ENCODE measurements at places on chromosomes 7 and 10.

DNA sequence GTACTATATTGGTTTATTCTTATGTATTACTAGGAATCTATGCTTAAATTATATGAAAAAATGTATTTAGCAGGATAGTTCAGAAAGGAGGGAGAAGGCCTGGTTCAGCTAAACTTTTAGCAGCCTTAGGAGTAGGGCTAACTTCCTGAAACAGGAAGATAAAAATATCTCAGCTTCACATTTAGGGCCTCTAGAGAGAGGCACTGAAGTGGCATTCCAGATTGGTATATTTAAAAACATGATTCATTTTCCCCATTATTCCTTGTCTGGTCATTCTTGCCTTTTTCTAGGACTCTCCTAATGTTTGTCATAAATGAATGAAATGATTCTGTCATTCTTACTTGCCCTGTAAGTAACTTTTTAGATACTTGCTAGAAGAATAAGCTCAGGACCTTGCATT lies 63.0 kb upstream of the CYP26C1 start:
- DNase-seq, result no peak

DNA sequence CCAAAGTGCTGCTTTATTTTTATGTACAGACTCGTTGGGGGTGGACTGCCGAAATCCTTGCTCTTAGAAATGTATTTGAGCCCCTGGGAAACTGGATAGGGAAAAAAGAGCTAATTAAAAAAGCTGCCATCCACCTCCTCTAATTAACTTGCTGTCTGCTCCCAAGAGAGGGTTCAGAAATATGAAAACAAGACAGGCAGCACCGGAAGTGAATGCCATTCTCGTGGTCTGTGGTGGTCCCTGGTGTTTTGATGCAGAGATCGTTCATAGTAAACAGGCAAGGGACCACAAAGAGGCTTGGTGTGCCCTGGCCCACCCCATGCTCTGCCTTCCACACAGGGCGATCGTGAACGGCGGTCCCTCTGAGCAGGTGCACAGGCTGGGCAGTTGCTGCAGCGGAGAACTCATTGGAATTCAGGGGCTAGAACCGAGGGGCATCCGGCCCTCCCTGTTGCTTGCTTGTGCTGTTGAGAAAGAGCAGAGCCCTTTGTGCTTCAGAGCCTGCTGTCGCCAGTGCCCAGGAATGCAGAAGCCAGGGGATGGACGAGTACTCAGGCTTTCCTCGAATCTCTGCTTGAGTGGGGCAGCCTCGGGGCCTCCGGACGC lies 79.1 kb upstream of the BTBD16 start:
- DNase-seq, result no peak

GRCh38 chr10:91758303-91759146 lies 39.7 kb upstream of the TNKS2 start:
- DNase-seq, result no peak

GRCh38 chr10:73731588-73732375 lies 12.4 kb upstream of the SEC24C start:
- DNase-seq, result no peak

DNA sequence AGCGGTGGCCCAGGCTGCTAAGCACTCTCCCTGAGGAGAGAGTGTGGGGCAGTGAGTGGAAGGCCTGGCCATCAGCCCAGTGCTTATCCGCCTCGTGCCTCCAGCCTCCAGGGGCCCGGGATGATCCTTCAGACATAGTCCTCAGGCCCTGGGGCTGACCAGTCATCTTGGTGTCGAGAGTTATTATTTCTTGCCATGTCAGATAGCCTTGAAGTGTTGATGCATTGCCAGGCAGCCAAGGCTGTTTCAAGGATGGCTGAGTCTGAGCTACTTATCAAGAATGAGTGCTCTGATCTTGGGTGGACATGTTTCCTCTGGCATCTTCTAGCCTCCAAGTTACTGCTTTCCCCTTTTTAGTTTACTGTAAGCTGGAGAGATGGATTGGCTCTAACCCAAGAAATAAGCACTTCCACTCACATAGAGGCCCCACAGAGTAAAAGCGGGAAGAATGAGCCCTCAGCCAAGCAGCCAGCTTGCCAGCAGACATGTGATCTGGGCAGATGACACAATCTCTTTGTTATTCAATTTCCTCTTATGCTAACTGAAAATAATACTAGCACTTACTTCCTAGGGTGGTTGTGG lies 136.5 kb upstream of the NAMPT start:
- DNase-seq, result no peak

DNA sequence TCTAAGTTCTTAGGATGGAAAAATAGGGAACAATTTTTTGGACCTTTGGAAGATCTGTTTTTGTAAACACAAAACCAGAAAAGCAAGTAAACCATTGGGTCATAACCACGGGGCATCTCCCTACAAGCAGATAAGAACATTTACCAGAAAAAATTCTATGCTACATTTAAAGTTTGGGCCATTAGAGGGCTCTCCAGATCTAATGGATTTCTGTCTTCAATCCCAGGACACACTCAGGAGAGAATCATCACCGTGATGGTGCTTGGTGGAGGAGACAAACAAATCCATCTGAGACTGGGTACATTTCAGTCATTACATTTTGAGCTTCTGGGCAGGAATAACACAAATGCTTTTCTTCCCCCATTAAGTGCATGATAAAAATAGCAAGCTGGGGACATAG lies 178.4 kb upstream of the TARP start:
- no peak for DNase-seq

DNA sequence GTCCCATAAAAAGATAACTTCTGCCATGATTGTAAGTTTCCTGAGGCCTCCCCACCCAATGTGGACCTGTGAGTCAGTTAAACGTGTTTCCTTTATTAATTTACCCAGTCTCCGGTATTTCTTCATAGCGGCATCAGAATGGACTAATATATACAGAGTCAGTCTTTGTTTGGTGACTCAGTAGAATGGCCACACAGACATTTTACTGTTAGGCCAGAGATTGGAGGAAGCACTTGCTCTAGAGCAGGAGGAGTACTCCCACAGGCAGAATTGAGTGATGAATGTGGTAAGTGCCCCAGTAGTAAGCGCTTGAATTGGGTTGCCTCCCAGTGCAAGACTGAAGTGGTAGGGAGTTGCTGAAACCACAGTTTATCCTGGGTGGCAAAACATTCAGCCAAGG lies 149.5 kb upstream of the SMIM30 start:
- DNase-seq, result no peak

DNA sequence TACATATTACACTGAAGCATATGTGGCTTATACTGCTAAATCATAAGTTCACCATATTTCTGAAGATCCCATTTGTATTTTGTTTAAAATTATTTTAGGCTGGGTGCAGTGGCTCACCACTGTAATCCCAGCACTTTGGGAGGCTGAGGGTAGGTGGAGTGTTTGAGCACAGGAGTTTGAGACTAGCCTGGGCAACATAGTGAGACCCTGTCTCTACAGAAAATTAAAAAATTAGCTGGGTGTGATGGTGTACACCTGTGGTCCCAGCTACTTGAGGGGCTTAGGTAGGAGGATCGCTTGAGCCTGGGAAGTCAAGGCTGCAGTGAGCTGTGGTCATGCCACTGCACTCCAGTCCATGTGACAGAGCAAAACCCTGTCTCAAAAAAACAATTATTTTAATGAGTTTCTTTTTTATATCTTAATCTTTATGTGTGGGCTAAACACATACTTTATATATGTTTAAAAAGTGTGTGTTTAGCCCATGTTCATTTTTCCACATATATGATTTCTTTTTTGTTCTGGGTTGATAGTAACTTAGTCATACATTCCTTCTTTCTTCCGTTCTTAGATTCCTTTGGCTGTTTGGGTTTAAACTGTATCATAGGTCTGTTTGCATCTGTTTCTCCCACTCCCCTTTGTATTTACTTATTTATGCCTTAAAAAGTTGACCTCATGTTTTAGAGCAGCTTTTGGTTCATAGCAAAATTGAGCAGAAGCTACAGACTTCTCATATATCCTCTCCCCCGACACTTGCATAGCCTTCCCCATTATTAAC lies 33.5 kb downstream of the RSBN1L start:
- DNase-seq, result no peak

DNA sequence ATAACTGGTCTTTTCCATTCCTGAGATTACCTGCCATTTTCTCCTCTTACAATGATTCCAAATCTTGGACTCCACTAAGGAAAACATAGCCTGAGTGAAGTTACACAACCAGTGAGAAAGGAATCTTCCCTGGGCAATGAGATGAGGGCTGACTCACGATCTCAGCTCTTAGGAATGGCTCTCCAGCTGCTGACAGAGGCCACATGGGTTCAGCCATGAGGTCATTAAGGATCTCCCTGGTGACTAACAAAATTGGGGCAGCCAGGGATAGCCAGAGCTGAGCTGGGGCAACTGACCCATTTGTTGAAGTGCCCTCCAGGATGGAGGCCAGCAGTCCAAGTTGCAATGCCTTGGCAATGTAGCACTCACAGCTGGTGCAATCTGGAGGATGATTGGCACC lies 78.7 kb upstream of the MKLN1 start:
- DNase-seq, result no peak

DNA sequence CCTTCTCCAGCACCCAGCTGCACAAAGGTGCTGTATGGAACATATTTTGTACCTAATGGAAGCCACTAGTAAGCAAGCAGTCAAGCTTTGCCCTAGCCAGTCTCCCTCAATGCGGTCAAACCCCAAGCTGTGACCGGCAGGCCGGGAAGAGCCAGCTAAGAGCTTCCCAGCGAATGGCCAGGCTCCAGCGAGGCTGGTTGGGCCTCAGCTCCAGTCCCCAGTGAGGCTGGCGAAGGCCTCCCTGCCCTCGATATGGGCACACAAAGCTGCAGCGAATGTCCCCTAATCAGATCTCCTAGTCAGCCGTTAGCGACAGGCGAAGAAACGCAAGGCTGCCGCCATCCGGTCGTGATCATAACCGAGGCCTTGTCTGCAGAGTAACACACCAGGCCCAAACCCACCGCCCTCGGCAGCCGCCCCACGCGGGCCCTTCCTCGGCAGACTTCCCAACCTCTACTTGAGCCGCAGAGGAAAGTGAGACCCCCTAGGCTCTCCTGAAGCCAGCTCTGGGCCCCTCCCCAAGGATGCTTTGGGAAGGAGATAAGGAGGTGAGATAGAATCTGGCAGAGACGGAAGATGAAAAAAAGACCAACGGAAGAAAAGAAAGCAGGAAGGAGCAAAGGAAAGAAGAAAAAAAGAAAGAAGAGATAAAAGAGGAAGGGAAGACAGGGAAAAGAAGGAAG lies 3.1 kb upstream of the HOXA9 start:
- peak; percentile 37 for DNase-seq

DNA sequence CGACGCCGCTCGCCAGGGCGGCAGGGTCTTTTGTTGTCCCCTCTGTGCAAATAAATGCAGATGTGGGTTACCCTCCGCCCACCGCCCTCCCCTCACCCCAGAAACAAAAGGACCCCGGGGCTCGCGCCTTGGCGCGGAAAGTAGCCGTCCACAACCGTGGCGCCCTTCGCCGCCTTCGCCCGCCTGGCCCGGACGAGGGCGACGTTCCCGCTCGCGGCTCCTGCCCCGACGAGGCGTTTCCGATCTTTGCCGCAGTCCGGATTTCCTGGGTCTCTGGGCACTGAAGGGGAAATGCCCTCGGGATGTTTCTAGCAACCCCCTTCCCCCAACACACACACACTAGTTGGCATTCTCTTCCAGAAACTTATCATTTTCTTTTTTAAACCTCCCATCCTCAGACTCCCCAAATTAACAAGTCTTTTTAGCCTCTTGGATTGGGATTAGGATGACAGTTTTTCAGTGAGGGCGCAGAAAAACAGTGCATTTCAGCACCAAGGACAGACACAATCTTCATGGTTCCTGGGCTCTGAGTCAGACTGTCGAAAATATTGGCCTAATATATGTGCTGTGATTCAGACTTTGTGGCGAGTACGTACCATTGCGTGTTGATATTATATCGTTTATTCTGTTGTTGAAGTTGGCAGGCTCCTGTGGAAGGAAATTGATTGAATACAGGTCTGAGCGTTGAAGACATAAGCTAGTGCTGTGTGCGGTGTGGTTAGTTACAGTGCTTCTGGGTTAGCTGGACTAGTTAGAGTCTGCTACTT lies 771 bp downstream of the PHYHIPL start:
- DNase-seq, result no peak

GRCh38 chr10:33215154-33215553 lies 119.3 kb downstream of the NRP1 start:
- no peak for DNase-seq

DNA sequence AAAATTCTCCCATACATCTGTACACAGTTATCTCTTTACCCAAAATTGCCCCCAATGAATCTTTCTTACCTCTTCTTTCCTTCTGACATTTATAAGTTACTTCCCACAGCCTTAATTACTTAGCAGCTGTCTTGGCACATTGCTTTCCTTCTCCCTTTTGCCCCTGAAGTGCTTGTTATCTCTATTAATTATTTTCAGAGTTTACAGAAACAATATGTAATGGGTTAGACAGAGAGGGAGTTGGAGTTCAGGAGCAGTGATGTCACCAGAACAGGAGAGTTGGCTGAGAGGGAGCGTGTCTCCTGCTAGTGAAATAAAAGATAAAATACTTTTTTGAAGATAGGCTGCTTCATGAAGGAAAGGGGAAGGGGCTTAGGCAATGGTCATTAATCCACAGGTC lies 57.4 kb downstream of the ITGB8 start:
- DNase-seq, result no peak

- DNase-seq, result no peak
These were observed 469.3 kb upstream of the COBL start for GRCh38 chr7:51785876-51786275.

DNA sequence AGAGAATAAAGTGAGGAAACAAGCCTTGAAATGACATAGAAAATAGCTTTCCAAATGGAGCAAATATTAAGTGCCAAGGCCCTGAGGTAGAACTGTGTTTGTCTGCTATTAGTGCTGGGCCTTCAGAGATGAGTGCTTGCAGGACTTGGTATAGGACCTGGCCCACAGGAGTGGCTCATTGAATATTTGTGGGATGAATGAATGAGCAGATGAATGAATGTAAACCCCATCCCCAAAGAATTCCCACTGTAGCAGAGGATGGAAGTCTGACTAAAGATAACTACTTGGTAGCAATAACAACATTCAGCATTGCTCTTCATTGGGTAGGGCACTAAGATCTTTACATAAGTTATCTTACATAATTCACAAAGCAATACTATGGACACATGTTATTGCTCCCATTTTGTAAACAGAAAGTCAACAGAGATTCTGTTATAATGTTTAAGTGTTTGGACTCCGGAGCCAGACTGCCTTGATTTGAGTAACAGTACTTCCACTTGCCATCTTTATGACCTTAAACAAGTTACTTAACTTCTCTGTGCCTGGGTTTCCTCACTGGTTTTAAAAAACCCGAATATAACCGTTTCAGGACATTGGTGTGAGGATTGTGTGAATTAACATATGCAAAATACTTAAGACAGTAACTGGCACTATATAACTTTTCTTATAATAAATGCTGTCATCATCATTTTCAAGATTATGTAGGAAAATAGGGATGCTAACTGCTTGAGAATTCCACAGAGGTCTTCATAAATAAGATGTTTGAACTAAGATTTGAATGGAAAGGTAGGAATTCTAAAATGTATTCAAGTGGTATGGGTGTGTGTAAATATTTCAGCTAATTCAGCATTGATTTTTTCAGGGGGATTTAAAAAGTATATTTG lies 141.9 kb downstream of the PRKG1 start:
- no peak for DNase-seq

All from activated CD4-positive, alpha-beta T cell treated with anti-CD3 and anti-CD28 coated beads, Interleukin-2, amount 50 U/mL, for 48 hours (primary cell).